ENCODE measurements at places on chromosomes 7 and 10.

DNA sequence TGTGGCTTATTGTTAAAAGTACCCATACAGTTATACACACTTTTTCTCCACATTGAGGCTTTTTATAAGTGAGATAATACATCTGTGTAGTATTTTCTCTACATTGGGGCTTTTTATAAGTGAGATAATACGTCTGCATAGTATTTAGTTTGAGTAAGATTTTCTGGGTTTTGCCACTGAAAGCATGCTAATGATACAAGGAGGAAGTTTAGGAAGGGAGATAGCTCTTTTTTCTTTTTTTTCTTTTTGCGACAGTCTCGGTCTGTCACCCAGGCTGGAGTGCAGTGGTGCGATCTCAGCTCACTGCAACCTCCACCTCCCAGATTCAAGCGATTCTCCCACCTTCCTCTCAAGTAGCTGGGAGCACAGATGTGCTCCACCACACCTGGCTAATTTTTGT is 13.3 kb downstream of the FAM107B start:
- no peak for DNase-seq

- no peak for DNase-seq
These were observed 46.8 kb downstream of the HIPK2 start for GRCh38 chr7:139730746-139731612.

GRCh38 chr7:159039716-159040115 is 105.0 kb downstream of the VIPR2 start:
- DNase-seq = no peak

GRCh38 chr7:116561697-116562483 is 37.1 kb downstream of the CAV1 start:
- no peak for DNase-seq

DNA sequence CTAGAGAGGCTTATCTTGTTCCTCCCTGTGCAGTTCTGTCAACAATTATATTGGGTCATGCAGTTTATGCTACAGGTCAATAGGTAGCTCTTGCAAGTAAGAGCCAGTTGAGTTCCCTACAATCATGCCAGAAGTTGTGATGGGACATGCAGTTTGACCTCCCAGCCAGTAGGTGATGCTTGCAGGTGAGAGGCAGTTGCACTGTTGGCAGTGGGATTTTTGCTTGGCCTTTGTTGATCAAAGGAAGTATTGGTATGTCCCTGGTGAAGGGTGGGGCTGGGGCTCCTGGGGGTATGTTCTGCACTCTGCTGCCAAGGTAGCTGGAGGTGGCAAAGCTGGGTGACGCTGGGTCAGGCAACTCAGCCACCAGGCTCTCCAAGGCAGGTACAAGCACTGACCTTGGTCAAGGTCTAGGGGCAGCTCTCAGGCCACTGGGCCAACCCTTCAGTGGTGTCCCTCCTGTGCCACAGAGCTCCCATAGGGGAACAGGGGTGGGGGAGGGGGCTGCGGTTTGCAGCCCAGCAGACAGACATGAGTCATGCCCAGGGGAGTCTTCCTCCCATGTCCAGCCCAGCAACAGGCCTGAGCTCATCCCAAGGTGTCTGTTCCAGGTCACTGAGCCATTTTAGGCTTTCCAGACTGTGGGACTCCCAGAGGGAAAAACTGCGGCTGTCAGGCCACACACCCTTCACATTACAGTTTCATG is 43.3 kb downstream of the MEOX2 start:
- DNase-seq = no peak

- DNase-seq = no peak
These were observed 32.5 kb downstream of the CCDC6 start for GRCh38 chr10:59873896-59874295.
